ENCODE measurements at places on chromosomes 4 and X.

DNA sequence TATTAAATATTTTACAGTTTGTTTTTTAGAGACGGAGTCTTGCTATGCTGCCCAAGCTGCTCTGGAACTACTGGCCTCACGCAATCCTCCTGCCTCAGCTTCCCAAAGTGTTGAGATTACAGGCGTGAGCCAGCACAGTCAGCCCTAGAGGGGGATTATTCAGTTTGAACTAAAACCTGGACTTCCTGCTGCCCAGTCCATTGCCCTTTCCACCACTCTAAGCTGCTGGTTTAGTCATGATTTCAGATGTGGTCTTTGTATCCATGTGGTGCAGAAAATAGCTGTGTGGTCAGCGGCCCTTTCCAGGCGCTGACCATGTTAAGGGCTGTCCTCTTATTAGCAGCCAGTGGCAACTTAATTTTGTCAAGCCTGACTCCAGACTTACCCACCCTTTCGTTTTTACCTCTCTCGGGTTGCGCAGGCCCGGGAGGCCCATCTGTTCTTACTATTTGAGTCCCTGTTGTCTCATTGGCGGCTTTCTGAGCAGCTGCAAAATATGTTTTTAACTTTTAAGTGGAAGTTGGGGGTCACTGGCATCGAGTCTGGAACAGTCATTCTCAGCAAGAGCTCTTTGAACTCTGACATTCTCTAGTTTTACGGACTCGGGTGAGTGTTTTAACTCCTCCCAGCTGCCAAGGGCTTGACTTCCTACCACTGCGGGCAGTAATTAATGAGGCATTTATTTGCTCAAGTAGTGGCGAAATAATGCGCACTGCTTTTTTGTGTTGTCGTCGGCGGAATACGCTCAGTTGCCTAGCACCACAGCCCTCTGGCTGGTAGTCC is 773 bp upstream of the VMA21 start:
- no peak for DNase-seq

- DNase-seq, result no peak
These were observed 42.4 kb upstream of the MTMR8 start for GRCh38 chrX:64437665-64438064.

DNA sequence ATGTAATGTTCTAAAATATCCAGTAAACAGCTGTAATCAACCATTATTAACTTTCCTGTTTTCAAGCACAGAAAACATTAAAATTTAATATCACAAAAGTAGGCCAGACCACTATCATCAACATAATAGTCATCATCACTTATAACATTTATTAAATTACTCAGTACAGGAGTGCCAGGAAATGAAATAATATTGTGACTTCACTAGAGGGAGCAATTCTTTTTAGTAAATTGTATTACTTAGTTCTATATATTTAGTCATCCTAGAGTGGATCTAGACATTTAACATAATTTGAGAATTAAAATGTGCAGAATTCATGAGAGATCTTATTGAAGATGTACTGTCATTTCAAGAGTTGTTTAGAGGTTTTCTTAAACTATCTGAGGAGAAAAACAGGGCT is 33.6 kb downstream of the PITX2 start:
- DNase-seq, result no peak

DNA sequence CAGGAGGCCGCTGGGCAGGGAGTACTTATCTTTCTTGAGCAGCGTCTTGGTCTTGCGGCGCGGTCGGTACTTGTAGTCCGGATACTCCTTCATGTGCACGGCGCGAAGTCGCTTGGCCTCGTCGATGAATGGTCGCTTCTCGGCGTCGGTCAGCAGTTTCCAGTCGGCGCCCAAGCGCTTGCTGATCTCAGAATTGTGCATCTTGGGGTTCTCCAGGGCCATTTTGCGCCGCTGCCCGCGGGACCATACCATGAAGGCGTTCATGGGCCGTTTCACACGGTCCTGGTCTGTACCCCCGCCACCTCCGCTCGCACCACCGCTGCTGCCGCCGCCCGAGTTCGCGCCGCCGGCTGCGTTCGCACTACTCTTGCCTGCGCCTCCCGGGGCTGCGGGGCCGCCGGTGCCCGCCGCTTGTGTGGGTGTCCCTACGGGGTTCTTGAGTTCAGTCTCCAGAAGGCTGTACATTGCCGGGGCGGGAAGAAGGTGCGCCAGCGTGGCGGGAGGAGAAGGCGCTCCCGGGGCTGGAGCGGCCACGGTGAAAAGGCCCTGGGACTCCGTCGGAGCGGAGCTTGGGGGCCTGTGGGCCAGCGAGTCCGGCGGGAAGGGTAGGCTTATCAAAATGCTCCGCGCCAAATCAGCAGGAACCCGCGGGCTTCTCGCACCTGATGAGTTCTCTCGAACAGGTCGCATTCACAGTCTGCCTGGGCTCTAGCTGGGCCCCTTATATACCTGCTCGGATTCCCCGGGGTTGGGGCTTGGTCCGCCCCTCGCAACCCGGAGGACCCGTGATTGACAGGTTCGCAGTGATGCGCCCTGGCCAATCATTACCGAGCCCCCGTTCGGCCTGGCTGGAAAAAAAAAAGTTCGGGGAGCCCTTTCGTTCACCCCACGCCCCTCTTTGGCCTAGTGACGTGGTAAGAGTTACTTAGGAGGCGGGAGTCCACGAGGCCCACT is at the start of gene SOX3:
TSS of gene SOX3 (minus strand) at position 699 of the 954 bp plus-strand sequence. CDS start at position 690, 9 bp downstream.
- no peak for DNase-seq

DNA sequence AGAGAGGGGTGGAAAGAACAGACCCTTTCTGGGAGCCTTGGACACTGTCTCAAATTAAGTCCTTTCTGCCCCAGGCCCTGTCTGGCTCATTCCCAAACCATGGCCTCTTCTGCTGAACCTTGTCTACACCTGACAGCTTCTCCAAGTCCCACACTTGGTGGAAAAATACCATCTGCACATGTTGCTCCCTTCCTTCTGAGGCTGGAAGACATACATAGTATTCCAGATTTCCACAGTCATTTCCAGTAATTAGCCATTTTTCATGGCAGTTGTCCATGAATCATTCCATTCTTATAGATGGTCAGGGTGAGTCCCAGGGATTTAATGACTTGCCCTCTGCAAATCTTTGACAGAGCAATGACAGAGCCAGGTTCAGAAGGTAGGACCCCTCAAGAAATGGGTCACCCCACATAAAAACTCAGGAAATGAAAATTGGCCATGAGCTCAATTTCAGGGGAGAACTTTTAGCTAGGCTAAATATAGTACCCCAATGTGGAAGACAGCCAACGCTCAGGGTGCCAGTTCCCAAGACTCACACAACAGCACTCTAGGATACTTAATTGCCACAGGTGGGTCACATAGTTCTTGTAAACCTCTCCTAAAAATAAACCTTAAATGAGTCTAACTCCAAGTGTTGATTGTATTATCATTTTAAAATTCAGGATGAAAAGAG is 16.2 kb upstream of the DAPP1 start:
- no peak for DNase-seq

GRCh38 chr4:23161787-23162186 is 469.1 kb downstream of the GBA3 start:
- no peak for DNase-seq

DNA sequence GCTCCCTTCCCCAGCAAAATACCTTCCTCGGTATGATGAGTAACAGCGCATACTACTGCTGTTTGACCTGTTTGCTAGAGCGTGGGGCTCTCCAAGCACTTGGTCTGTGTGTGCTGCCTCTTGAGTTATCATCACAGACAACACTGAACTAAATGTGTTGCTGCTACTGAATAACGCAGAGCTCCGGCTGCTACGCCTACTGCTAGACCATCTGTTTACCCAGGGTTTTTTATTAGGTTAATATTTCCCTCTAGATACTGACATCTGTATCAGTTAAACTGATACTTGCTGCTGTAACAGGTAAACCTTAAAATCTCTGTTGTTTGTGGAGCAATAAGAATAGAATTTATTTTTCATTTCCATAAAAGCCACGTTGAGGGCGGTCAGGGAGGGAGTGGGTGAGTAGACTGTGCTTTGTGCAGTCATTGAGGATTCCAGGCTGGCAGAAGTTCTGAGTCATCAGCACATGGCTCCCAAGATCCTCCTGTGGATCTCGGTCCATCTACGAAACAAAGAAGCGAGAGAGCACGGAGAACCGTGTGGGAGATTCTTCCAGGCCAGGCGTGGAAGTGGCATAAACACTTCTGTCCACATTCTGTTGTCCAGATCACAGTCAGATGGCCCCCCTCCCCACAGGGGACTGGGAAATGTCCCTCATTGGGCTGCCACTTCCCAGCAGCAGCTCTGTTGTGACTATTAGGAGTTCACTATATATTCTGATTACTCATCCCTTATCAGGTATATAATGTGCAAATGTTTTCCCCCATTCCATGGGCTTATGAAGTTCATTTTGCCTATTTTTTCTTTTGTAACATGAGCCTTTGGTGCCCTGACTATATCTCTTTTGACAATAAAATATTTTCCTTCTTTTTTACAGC is 14.1 kb downstream of the GRK4 start:
- no peak for DNase-seq

DNA sequence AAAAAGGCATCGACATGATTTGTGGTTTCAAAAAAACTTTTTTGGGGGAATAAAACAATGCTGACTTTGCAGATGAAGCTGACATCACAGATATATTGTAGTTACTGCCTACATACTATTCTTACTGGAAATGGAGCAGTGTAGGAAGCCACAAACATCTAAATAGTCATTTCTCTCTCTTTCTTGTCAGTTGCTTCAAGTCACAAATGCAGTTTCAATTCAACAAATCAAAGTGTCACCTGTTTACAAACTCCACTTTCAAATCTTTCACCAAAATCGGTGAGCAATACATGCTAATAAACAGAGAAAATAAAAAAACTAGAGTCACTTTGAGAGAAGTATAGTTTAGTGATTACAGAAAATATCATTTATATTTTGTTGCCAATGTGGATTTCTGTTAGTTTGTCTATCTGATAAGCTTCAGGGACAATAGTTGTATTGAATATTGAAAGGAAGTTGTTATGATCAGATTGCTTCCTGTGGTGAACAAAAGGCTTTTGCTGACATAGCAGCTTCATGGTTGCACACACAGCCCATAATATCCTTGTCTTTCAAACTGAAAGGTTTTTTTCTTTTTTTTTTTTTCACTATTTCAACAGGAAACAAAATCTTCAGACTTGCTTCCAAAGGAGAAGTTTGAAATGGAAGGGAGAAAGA is 49.7 kb upstream of the PTPN13 start:
- no peak for DNase-seq

DNA sequence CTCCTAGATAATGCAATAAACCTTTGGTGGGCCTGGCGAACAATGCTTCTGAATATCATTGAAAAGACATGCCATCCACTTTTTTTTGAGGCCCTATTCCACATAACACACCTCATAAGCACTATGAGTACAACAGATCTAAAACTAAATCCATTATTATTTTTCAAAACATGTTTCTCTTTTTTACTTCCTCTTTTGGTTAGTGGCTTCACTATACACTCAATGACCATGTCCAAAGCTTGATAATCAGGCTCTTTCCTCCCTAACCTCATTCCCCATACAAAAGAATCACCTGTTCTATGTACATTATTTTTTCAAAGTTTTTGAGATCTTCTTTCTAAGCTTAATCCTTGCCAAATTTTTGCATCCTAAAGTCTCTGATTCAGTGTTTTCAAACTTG is 20.4 kb upstream of the NPY2R start:
- no peak for DNase-seq

GRCh38 chr4:22235698-22236097 is 280.2 kb downstream of the ADGRA3 start:
- no peak for DNase-seq

DNA sequence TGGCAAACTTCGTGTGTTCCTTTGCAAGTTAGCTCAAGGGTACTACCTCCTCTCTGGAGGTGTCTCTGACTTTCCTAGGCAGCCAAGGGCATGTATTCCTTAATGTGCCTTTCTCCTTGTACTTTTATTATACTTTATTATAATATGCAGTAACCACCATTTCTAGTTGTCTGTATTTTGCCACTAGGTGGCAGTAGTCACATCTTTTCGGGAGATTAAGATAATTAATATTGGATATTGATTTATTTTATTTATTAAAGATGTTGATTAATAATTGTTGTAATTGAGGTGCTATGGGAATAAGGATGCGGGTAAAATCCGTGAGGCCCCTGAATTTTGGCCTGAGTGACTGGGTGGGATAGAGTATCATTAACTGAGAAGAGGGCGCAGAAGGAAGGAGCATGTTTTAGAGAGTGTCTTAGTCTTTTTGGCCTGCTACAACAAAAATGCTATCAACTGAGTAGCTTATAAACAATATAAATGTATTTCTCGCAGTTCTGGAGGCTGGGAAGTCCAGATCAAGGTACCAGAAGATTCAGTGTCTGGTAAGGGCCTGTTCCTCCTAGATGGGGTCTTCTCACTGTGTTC is 153.3 kb downstream of the TMEM164 start:
- DNase-seq, result no peak

- DNase-seq, result no peak
These were observed 83.9 kb downstream of the ATXN3L start for GRCh38 chrX:13235930-13236329.

GRCh38 chr4:108965016-108965415 is 202.2 kb upstream of the ETNPPL start:
- no peak for DNase-seq

GRCh38 chrX:152632445-152633097 is 5.1 kb upstream of the GABRQ start:
- DNase-seq, result no peak

- DNase-seq, result no peak
These were observed 119.7 kb upstream of the CXorf51A start for GRCh38 chrX:146934256-146934655.

DNA sequence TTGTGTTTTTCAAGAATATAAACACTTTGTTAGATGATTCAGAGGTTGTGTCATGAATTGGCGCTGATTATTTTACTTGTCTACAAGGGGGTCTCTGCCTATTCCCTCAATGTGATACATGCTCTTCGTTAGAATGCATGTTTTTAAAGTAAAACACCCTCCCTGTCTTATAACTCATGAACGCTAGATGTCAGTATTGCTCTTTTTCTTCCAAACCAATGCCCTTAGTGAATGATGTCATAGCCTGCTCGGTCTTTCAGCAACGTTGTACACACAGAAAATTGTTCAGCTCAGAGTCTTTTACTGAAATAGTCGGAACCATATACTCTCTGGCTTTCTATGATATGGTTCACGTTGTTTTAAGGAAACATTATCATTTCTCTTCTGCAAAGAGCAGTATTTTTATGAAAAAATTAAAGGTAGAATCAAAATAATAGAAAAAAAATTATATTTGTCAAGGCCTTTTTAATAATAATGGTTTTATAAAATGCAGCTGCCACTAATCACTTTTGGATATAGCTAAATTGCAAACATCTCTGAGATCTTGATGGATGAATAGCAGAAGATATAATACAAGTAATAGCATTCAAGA is 292.9 kb downstream of the TLL1 start:
- no peak for DNase-seq

GRCh38 chr4:23360718-23361117 is 529.1 kb downstream of the PPARGC1A start:
- DNase-seq, result no peak

Measured in stimulated activated CD8-positive, alpha-beta memory T cell treated with anti-CD3 and anti-CD28 coated beads, Interleukin-15, amount 100 ng/mL, for 4 hours (primary cell).